ENCODE measurements at places on chromosomes 1 and 21. TPM values are rescaled to one million over a fixed set of nuclear protein-coding genes. Genes with fewer than 3 reads are reported as not detected.

Gene MATN1
- total RNA-seq = 1.6 TPM

Gene TNFRSF8
- total RNA-seq = 0.73 TPM

Gene KRTAP10-6
- total RNA-seq = not detected

Gene FLG2
- not detected for total RNA-seq

Gene CD1D
- total RNA-seq = 13.9 TPM

Gene TFF3
- total RNA-seq = not detected

Gene SOX13
- total RNA-seq = 0.42 TPM

Gene LRRC7
- total RNA-seq = 1.7 TPM

Gene HTR6
- 0.31 TPM for total RNA-seq

Gene TNNI3K
- total RNA-seq = 0.94 TPM

Gene VHLL
- not detected for total RNA-seq

Gene SERPINC1
- 0.10 TPM for total RNA-seq

Gene MRPS21
- total RNA-seq = 22.2 TPM

Gene KCNE2
- total RNA-seq = not detected

Gene MAP3K7CL
- total RNA-seq = 119 TPM

Gene AMPD1
- not detected for total RNA-seq

Gene UBL4B
- not detected for total RNA-seq

Gene GNAT2
- total RNA-seq = not detected

All from mononuclear cell (primary cell).